ENCODE measurements at places on chromosomes 5 and 9.
A peak's percentile ranks its signal among the peaks of the same experiment; 100 is the strongest.

GRCh38 chr5:33526755-33527154, 86.0 kb downstream of the TARS1 start:
- no peak for DNase-seq

DNA sequence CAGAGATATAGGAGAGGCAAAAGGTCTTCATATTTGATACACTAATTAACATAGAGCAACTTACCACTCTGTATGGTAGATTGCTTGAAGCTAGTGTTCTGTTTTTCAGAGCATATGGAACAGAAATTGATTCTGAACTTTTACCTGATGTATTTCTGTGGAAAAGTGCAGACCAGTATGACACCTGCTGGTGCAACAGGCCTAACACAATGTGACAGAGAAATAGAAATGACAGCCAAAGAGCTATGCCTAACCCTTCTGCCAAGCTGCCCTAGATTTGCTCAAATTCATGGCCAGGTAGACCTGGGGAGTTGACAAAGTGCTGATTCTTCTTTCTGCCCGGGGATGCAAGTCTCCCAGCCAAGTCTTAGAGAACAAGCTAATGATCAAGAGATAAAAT, 65.4 kb upstream of the RNF180 start:
- DNase-seq: no peak

DNA sequence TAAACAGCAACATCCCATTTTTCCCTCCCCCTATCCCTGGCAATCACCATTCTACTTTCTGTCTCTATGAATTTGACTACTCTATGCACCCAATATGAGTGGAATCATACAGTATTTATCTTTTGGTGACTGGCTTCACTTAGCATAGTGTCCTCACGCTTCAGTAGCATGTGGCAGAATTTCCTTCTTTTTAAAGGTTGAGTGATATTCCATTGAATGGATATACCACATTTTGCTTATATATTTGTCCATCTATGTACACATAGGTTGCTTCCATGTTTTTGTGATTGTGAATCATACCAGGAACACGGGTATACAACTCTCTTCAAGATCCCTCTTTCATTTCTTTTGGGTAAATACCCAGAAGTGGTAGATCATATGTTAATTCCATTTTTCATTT, 69.9 kb downstream of the CERT1 start:
- no peak for DNase-seq

- no peak for DNase-seq
These were observed 191.5 kb upstream of the S1PR3 start for GRCh38 chr9:88799541-88800328.

DNA sequence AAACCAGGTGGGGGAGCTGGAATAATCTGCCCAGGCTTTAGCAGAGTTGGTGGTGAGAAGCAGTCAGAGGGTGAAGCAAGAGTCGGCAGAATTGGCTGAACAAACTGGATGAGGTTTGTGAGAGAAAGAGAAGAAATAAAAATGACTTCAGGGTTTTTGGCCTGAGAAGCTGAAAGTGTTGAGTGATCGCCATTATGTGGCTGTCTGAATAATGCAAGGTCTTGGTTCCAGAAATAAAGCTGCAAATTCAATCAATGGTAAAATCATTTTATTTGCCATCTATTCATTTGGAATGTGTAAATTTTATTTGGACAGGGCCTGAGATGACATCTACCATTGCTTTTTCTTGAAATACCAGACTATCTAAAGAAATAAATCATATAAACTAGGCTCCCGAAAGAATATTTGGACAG, 50.4 kb upstream of the DAB2 start:
- DNase-seq: no peak

DNA sequence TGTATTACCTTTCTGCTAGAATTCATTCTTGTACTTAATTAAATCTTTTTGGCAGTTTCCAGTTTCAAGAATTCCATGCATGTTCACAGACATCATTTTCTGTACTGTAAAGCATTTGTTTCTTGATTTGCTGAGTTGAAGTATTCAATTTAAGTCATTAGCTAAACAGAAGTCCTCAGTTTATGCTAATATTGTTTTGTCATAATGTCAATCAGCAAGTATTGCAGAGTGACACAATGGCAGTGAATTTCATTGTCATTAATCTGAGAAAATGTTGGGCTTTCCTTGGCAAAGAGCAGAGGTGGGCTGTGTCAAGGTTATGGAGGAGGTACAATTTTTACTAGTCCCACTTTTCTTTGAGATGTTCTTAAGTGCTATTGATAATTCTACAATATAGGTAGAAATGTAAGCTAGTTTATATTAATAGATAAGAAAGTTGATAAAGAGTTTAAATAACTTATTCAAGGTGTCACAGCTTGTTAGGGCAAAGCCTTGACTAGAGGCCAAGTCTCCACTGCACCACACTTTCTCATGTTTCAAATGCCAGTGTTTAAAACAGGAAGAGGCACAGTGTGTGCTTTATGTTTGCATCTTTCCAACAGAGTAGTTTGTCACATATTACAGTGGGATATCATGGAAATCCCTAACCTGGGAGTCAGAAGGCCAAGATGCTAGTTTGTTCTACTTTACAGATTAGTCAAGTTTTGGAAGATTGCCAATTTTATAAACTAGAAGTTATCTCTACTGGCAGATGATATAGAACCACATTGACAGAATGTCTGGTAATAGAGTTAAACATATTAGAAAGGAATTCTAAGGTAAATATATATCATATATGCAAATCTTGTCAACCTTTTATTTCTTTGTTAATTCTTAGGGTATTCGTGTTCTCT, 56.3 kb downstream of the SLF1 start:
- peak; percentile 18 for DNase-seq

DNA sequence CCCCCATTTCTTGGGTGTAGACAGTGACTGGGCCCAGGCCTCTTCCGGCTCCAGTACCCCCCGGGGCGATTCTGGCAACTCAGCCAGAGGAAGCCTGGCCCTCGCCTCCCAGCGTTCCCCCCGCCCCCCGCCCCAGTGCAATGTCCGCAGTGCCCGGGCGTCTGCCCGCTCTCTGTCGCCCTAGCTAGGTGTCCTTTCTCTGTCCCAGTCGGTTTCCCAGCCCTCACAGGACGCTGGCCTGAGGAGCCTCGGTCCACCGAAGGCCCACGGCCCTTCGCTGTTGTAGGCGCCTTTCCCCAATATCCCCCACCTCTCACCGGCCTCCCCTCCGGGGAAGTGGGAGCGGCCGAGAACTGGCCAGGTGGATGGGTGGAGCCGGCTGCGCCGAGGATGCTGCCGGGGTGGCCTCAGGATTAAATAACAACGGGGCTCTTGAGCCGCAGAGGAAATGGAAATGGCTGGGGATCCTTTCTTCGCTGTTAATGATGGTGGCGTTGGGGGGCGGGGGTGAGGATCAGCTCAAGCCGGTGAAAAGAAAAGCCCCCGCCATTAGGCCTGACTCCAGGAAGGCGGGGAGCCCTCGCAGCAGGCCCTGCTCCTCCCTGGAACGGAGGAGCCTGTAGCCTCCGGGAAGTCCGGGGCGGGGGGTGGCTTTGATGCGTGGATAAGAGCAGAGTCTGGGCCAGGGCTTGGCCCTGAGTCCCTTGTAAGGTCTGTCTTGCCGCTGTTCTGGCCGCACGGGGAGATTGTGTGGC, 1.1 kb upstream of the SPRY4 start:
- DNase-seq: peak; percentile 94

DNA sequence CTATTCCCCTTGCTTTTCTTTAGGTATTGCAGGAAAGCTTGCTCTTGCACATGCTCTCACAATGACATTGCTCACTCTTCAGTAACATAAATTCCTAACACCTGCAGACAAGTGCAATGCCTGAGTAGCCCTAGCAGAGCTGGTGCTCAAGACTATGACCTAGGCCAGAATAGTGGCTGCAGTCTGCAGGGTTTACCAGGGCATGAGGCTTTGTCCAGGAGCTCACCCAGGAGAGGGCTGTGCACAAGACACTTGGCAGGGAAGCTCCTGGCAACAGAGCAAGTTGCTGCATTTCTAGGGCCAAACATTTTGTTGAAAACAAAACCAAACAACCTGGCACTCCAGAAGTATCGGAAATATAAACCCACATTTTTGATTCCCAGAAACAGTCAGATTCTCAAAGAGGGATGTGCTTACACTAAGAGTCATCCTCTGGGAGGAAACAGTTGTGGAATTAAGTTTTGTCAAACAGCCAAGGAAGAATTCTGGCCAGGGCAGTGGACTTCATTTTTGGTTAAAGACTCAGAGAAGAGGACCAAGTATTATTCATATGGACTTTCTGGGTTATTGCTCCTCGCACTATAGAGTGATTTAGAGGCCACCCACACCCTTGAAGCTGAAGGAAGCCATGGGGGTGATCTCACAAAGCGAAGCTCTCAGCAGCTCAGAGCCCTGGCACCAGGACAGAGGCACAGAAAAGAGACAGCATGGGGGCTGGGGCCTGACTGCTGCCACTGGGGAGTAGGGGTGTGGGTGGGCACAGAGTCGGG, 44.9 kb downstream of the MACROH2A1 start:
- peak; percentile 36 for DNase-seq

GRCh38 chr5:97163360-97163764, 19.7 kb downstream of the RIOK2 start:
- peak; percentile 40 for DNase-seq

- no peak for DNase-seq
These were observed 4.2 kb downstream of the SARDH start for GRCh38 chr9:133733796-133734533.

DNA sequence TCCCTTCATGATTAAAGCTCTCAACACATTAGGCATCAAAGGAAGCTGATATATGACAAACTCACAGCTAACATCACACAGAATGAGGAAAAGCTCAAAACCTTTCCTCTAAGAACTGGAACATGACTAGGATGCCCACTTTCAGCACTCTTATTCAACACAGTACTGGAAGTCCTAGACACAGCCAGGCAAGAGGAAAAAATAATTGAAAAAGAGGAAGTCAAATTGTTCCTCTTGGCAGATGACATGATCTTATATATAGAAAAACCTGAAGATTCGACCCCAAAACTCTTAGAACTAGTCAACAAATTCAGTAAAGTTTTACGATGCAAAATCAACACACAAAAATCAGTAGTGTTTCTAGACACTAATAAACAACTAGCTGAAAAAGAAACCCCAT, 144.3 kb upstream of the NREP start:
- no peak for DNase-seq

DNA sequence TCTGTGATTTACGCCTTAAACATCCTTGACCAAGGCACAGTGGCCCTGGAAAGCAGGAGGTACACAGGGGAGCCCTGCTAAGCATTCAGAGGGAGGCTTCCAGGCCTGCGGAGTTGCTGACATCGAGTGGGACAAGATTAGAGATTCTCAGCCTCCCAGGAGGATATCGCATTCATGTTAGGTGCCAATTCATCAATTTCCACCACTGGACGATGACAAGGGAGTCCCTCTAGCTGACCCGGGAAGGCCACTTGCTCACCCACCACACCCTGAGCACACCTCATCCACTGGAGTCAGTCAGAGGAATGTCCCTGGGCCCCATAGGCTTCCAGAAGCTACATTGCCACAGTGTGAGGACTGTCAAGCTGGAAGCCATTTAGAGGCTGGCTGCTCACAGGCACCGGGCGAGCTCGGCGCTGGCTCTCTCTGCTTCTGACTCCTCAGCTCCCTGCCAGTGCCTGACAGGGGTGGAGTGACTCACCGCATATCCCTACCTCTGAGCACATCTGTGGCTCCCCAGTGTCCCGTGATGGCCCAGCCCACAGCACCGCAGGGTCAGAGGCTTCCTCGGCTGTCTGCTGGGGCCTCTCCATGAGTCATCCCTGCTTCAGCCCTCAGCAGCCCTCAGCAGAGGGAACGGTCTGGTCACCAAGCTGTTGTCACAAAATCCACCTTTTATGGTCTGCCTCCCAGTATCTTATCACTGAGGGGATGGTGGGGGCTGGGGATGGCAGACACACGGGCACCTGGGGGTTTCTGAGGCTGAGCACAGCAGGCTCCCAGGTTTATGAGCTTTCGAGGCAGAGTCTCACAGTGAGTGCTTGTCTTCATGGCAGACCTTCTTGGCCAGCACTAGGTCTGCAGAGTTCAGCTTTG, 117.5 kb downstream of the ZNF608 start:
- DNase-seq: peak; percentile 99

GRCh38 chr5:179607160-179607931, 16.1 kb downstream of the HNRNPH1 start:
- no peak for DNase-seq

GRCh38 chr5:160802592-160802991, 49.4 kb downstream of the ATP10B start:
- DNase-seq: no peak

DNA sequence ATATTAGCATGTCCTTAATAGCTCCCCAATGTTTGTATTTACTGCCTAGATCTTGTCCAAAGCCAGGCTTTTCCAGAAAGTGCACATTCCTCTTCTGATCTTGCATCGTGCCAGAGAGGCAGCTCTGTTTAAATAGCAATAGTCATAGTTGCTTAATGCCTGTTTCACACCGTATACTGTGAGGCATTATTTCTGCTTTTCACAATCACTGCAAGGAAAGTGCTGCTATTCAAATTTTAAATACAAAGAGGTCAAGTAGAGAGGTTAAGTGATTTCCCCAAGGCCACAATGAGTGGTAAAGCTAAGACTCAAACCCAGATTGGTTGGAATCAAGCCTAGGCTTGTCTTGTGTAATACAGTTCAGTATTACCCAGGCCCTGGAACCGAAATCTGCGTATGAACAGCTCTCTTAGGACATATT, 153.6 kb downstream of the SNX18 start:
- DNase-seq: peak; percentile 85

DNA sequence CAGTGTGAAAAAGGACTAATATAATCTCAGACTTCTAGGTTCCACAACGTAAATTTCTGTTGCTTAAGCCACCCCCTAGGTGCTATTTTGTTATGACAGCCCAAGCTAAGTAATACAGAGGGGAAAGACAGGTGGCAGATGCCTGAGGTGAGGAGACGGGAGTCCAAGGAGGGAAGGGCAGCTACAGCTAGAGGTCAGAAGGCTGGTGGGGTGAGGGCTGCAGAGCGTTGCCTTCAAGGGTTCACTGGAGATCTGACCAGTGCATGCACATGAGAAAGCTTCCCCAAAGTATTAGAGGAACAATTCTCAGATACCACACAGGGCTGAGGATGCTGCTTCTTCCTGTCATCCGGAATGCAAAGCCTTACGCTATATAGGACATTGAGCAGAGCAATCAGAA, 104.7 kb upstream of the IRX4 start:
- DNase-seq: no peak

GRCh38 chr5:138951091-138951985, 76.2 kb upstream of the LRRTM2 start:
- DNase-seq: no peak

Measured in mesenchymal stem cell (in vitro differentiated cells and primary cell).